ENCODE measurements at places on chromosomes 16 and 17.

DNA sequence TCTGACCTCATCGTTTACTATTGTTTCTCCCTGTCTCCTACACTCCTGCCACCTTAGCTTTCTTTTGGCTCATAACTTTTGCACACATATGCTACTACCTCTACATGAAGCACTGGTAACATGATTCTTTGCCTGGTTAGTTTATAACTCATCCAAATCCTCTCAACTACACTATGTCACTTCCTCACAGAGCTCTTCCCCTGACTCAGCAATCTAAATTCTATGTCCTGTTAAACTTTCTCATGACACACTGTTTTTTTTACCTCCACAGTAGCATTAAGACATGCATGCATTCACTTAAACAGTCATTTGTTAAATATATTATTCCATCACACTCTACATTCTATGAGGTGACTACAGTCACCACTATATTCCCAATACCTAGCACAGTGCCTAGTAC is 19.7 kb downstream of the APPBP2 start:
- DNase-seq = no peak

DNA sequence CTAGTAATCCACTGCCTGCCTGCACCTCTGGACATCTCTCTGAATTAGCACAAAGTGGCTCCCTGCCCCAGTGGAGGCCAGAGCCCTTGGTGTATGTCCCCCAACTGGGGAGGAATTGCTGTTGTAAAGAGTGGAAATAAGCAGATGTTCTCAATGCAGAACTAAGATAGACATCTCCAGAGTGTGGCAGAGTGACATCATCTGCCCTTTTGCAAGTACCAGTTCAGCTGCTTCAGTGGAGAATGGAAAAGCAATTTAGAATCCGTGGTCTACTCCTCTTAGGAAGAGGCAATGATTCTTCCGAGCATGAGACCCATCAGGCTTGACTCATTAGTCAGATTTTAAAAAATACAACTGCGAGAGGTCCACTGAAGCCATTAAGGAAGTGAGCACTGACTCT is 1512.0 kb upstream of the GOT2 start:
- no peak for DNase-seq

- DNase-seq = no peak
Measured at GRCh38 chr17:42411361-42411760, 11.7 kb downstream of the CAVIN1 start.

DNA sequence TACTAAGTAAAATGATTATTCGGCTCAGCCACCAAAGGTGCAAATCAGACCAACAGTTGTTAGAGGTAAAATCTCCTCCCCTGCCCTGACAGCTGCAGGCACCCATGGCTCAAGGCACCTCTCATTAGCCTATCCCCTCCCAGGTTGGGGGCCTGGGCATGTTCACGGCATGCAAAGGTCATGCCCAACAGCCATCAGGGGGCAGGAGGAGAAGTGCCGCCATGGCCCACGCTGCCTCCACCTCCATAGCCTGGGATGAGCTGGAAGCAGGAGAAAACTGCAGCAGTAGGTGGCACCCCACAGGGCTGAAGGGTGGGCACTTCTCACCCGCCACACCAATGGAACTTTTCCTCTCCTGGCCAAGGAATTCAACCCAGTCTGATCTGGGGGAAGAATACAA is 146.4 kb upstream of the COX10 start:
- no peak for DNase-seq

DNA sequence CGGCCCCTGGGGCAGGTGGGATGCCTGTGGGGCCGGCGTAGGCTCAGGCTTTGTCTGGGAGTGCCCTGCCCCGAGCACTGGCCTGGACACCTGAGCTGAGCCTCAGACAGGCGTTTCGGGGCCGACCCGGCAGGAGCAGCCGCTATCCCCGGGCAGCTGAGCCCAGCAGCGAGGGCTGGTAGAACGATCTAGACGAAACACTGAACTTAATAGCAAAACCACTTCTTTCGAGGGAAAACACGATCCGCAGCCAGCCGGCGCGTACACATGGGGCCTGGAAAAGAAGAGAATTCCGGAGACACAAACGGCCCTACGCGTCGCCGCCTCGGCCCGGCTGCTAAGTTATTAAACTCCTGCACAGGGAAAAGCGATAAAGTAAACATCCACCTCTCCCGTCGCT is 22.0 kb upstream of the SSTR5 start:
- no peak for DNase-seq

DNA sequence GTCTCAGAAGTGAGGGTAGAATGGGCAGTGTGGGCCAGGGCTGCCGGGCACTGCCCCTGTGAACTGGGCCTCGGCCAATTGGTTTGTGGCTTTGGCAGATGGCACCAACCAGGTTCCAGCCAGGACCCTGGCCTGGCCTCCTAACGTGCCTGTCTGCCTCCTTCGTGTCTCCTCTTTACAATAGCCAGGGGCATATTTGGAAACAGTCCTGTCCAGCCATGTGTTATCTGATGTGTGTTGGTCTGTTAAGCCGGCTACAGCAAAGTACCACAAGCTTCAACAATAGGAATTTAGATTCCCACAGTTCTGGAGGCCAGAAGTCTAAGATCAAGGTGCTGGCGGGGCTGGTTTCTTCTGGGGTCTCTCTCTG is 14.6 kb downstream of the CRISPLD2 start:
- no peak for DNase-seq

- DNase-seq = no peak
Measured at GRCh38 chr17:36600936-36601302, 464 bp upstream of the MRM1 start.

DNA sequence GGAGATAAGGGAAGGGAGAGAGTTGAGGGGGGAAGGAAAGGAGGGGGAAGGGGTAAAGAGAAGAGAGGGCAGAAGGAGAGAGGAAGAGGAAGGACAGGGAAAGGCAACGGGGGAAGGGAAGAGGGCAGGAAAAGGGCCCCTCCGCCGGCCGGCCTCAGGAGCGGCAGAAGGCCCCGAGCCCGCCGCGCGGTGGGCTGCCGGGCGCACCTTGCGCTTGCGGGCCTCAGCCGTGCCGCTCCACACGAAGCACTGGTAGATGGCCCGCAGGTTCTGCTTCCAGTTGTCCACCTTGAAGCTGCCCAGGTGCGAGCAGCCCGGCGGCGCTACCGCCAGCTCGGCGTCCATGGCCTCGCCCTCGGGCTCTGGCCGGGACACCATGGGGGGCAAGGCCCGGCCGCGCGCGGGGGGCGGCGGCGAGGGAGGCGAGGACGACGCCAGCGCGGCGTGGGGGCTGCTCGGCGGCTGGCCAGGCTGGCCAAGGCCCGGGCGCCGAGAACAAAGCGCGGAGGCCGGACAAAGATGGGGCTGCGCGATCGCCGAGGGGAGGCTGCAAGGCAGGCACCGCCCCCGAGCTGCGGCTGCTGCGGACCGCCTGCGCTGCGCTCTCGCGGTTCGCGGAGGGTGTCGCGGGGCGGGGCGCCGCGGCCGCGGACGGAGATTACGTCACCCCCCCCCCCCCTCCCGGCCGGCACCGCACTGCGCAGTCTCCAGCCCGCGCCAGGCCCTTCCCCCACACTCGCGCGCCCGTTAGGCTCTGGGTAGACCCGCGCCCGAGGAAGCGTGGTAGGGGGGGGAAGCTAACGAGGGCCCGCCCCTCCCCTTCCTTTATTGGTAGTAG is at the start of gene USP22:
TSS of gene USP22 (minus strand) at position 554 of the 838 bp plus-strand sequence. CDS start at position 378, 176 bp downstream.
- DNase-seq = no peak

DNA sequence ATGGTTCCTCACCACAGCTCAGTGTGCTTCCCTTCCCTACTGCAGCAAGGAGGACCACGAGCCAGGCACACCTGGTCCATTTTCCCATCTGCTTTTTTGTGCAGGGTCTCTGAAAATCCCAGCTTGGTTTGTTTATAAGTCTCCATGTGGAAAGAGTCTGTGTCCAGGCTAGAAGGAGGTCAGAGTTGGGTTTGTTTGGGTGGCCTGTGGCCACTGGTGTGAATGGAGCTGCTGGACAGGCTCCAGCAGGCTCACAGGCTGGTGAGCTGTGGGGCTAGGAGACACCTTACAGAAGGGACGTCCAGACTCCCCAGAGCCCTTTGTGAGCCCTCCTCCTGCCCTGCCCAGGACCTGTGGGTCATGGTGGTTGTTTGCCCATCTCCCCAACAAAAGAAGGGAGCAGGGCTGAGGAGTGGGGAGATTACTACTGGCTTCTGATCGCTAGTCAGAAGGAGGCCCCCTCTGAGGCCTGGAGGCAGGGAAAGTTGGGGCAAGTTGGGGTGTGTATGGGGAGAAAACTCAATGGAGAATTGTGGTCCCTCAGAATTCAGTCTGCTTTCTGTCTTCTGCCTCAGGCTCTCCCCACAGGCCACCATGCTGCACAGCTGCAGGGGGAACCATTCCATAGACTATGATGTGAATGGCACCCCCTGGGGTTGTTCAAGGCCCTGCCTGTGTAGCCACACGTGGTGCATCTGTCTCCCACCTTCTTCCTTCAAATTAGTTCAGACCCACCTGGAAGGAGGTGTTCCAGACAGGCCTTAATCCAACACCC is 4.1 kb downstream of the RARA start:
- no peak for DNase-seq

GRCh38 chr17:16906680-16907079 is 65.2 kb downstream of the TNFRSF13B start:
- no peak for DNase-seq

- DNase-seq = no peak
Measured at GRCh38 chr16:31393056-31393455, at the start of gene ITGAD. ITGAD (plus strand) TSS chr16:31393335; CDS start chr16:31393361, 26 bp downstream.

DNA sequence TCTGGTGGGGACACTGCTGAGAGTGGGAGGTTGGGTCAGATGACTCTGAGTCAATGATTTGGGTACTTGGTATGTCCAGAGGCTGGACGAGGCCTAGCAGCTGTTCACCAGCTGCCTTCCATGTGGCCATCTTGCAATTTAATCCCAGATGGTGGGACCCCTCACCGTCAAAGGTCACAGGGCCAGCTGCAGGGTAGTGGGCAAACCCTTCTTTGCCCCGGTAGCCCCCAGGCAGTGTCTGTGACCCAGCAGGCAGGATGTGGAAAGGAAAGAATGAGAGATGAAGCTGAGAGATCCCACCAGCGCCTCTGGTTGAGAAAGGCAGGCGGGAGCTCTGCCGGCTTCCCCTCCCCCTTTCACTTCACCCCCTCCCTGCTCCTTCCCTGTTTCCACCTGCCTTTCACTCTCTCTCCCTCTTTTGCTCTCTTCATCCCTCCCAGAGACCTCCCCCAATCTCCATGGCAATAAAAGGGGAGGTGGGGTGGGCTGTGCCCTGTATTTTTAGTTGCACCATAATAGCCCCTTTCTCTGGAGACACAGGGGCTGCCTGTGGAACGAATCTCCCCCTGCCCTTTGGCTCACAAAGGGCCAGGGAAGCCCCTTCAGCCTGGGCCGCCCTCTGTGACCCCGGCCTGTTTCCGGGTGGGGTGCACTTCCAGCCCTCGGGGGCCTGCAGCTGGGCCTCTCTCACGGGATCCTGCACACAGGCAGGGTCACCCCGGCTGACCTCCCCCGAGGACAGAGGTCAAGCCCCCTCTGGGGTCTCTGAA is 20.2 kb downstream of the CDK5RAP3 start:
- DNase-seq = no peak

DNA sequence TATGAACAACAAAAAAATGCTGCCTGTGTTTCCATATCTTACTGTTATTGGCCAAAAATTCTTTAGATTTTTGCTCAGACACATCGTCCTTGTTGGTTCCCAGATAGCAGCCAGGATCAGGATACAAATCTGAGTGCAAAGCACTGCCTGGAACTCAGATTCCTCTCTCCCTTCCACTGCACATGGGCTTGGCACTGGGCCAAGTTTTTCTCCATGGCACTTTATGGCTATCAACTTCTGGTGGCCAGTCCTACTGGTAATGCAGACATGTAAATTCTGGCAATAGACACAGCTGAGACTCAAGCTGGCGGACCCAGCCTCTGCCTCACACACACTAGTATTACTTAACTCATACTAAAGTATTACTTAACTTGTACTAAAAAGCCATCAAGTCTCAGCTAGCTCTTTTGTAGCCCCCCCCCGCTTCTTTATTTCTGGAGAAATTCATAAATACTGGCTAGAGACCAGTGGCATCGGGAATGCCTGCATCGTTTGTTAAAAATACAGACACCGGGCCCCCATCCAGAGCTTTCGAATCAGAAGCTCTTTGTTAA is 181.2 kb upstream of the COX10 start:
- DNase-seq = no peak

GRCh38 chr17:6789146-6789545 is 13.1 kb downstream of the FBXO39 start:
- DNase-seq = no peak

GRCh38 chr17:81984773-81985410 is 7.5 kb downstream of the ASPSCR1 start:
- DNase-seq = no peak

DNA sequence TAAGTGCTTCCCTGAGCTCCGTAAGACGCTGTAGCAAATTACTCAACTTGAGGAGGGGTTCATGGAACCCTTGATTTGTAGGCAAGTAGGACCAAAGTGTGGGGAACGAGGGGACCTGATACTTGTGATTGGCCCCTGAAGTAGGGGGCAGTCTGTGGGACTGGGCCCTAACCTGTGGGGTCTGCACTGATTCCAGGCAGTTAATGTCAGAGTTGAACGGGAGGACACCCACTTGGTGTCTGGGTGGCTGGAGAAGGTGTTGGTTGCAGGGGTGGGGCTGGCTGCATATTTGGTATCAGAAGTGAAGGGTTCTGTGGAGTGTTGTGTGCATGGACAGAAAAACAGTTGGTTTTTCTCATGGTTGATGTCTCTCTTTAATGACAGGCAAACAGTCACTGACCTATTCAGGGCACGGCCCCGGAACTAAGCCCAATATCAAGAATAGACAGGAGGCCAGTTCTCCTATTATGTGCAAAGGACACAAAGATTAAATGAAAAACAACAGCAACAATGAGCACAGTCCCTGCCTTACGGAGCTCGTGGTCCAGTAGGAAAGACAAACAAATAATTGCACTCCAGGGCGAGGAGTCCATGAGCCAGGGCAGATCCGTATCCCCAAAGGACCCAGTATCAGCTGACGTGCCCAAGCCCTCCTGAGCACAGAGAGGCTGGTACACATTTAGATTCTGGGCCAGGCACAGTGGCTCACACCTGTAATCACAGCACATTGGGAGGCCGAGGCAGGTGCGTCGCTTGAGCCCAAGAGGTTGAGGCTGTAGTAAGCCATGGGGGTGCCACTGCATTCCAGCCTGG is 19.2 kb downstream of the MXRA7 start:
- DNase-seq = no peak

DNA sequence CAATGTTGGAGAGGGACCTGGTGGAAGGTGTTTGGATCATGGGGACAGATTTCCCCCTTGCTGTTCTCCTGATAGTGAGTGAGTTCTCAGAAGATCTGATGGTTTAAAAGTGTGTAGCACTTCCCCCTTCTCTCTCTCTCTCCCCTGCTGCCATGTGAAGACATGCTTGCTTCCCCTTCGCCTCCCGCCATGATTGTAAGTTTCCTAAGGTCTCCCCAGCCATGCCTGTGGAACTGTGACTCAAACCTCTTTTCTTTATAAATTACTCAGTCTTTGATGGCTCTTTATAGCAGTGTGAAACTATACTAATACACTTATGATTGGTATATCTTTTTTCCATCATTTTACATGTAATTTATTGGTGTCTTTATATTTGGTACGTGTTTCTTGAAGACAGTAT is 13.4 kb downstream of the ADGRG5 start:
- DNase-seq = no peak

DNA sequence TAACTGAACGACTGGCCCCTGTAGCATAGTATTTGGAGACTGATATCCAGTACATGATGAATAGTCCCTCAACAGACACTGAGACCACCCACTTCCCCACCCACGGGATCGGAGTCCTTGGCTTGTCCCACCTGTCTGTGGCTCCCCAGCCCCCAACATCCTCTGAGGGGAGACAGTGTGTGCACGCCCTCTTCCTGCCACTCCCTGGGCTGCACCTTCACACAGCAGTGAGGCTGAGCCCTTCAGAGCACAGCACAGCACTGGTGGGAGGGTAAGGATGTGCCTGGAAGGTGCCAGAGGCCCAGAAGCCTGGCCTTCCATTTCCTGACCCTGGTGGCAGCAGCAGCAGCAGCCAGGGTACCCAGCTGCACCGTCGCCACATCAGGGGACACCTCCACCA is 11.0 kb downstream of the DNASE1 start:
- DNase-seq = no peak
